ENCODE measurements at places on chromosomes 6 and 20. TPM values are rescaled to one million over a fixed set of nuclear protein-coding genes. Genes with fewer than 3 reads are reported as not detected.

The PLCG1 gene
- 171 TPM for total RNA-seq

The SLC4A11 gene
- 1.9 TPM for total RNA-seq

The GNAS-AS1 gene
- 2.6 TPM for total RNA-seq

The TTBK1 gene
- total RNA-seq, result 0.29 TPM
